ENCODE measurements at places on chromosomes 11 and 22. TPM values are rescaled to one million over a fixed set of nuclear protein-coding genes. Genes with fewer than 3 reads are reported as not detected.

Gene SREBF2
- 61.0 TPM for total RNA-seq

Gene PTGDR2
- 4.6 TPM for total RNA-seq

Gene DRD2
- total RNA-seq, result not detected

GRCh38 chr22:48396785-48397530 is 1430.7 kb downstream of the BRD1 start:
- no peak overlapping the region for H3K4me3 ChIP-seq
- H3K4me1 ChIP-seq, result no peaks in the 10 kb centered on the region
- no peak for DNase-seq
- no peak overlapping the region for H3K27ac ChIP-seq
- no peaks in the 10 kb centered on the region for H3K36me3 ChIP-seq

- H3K27me3 ChIP-seq, result no peaks in the 10 kb centered on the region
- H3K4me1 ChIP-seq, result no peaks in the 10 kb centered on the region
- H3K27ac ChIP-seq, result no peak overlapping the region
Measured at GRCh38 chr22:32020117-32020516, 22.9 kb upstream of the SLC5A1 start.

Gene SCT
- total RNA-seq, result not detected

DNA sequence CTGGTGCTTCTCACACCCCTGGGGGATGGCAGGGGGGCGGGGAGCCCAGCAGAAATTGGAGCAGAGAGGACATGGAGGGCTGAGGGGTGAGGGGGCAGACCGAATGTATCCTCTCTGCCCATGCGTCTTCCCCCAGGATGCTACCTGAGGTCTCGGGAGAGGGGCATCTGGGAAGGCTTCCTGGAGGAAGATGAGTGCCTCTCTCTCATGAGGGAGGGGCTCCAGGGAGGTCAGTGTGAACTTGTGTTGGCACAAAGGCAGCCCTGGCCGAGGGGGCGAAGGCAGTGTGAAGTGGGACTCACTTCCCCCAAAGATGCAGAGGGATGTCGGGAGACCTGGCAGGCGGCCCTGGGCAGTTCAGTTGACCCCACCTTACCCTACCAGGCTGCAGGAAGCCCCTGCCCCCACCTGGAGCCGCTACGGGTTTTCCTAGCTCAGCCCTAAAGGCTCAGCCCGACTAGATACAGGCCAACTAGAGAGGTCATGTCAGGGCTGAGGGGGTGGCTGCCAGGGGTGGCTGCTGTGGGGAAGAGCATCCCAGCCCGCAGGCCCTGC is 10.4 kb downstream of the ASCL2 start:
- H3K27me3 ChIP-seq, result no peaks in the 10 kb centered on the region
- H3K36me3 ChIP-seq, result no peaks in the 10 kb centered on the region
- no peaks in the 10 kb centered on the region for H3K4me1 ChIP-seq

DNA sequence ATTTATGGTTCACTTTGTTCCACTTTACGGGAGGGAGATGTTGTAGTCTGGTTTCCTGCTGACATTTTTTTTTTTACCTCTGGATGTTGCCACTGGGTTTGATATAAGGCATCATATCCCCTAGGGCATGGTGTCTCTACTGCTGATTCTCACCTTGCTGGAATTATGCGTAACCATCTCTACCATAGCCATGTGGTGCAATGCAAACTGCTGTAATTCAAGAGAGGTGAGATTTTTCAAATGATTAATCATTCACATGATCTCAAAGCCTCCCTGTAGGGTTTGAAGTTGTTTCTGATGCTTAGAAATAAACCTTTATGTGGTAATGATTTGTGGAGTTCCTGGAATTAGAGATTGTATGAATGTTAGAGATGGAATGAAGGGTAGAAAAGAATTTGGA is 13.0 kb downstream of the MS4A3 start:
- H3K36me3 ChIP-seq, result no peaks in the 10 kb centered on the region
- no peak for DNase-seq
- H3K27ac ChIP-seq, result no peak overlapping the region
- H3K27me3 ChIP-seq, result no peaks in the 10 kb centered on the region
- no peaks in the 10 kb centered on the region for H3K4me1 ChIP-seq

Gene C11orf42
- total RNA-seq, result not detected

DNA sequence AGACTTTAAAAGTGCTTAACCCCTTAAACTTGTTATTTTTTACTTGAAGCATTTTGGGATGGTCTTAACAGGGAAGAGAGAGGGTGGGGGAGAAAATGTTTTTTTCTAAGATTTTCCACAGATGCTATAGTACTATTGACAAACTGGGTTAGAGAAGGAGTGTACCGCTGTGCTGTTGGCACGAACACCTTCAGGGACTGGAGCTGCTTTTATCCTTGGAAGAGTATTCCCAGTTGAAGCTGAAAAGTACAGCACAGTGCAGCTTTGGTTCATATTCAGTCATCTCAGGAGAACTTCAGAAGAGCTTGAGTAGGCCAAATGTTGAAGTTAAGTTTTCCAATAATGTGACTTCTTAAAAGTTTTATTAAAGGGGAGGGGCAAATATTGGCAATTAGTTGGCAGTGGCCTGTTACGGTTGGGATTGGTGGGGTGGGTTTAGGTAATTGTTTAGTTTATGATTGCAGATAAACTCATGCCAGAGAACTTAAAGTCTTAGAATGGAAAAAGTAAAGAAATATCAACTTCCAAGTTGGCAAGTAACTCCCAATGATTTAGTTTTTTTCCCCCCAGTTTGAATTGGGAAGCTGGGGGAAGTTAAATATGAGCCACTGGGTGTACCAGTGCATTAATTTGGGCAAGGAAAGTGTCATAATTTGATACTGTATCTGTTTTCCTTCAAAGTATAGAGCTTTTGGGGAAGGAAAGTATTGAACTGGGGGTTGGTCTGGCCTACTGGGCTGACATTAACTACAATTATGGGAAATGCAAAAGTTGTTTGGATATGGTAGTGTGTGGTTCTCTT is 2.8 kb downstream of the MALAT1 start:
- H3K4me1 ChIP-seq, result no peaks in the 10 kb centered on the region
- no peak for DNase-seq
- H3K36me3 ChIP-seq, result no peaks in the 10 kb centered on the region

Gene RIBC2
- total RNA-seq, result 2.4 TPM

GRCh38 chr11:35166369-35167360 is 27.7 kb downstream of the CD44 start:
- no peak for DNase-seq
- no peak overlapping the region for H3K4me3 ChIP-seq
- H3K27ac ChIP-seq, result peak overlapping the region; percentile 82
- H3K36me3 ChIP-seq, result no peaks in the 10 kb centered on the region
- H3K4me1 ChIP-seq, result peaks cover 11% of the 10 kb centered on the region
- H3K27me3 ChIP-seq, result no peaks in the 10 kb centered on the region

Gene FGF4
- not detected for total RNA-seq

- no peak overlapping the region for H3K27ac ChIP-seq
- H3K27me3 ChIP-seq, result no peaks in the 10 kb centered on the region
- no peak overlapping the region for H3K4me3 ChIP-seq
- H3K4me1 ChIP-seq, result no peaks in the 10 kb centered on the region
- DNase-seq, result no peak
Measured at GRCh38 chr22:33639588-33640254, 280.6 kb downstream of the LARGE1 start.

Gene GPHA2
- total RNA-seq, result not detected

Gene LSP1
- 11.2 TPM for total RNA-seq

Gene PRG2
- not detected for total RNA-seq

- peak overlapping the region; percentile 97 for H3K27ac ChIP-seq
- H3K27me3 ChIP-seq, result no peaks in the 10 kb centered on the region
- DNase-seq, result peak; percentile 44
- peak overlapping the region; percentile 69 for H3K4me3 ChIP-seq
- no peaks in the 10 kb centered on the region for H3K36me3 ChIP-seq
Measured at GRCh38 chr11:68120273-68121066, 718 bp downstream of the CHKA start.

- peaks cover 13% of the 10 kb centered on the region for H3K27me3 ChIP-seq
- H3K27ac ChIP-seq, result no peak overlapping the region
- no peak for DNase-seq
- no peaks in the 10 kb centered on the region for H3K4me1 ChIP-seq
Measured at GRCh38 chr22:26168330-26168851, 871 bp upstream of the SEZ6L start.

- no peaks in the 10 kb centered on the region for H3K4me1 ChIP-seq
- H3K27ac ChIP-seq, result no peak overlapping the region
- no peak overlapping the region for H3K4me3 ChIP-seq
- H3K27me3 ChIP-seq, result no peaks in the 10 kb centered on the region
- DNase-seq, result no peak
- H3K36me3 ChIP-seq, result no peaks in the 10 kb centered on the region
Measured at GRCh38 chr11:25961539-25961938, 370.4 kb upstream of the ANO3 start.

All from uterus (tissue), 4 donors.